Liver (tissue), 10 donors: ENCODE measurements at places on chromosomes 12 and 14.

DNA sequence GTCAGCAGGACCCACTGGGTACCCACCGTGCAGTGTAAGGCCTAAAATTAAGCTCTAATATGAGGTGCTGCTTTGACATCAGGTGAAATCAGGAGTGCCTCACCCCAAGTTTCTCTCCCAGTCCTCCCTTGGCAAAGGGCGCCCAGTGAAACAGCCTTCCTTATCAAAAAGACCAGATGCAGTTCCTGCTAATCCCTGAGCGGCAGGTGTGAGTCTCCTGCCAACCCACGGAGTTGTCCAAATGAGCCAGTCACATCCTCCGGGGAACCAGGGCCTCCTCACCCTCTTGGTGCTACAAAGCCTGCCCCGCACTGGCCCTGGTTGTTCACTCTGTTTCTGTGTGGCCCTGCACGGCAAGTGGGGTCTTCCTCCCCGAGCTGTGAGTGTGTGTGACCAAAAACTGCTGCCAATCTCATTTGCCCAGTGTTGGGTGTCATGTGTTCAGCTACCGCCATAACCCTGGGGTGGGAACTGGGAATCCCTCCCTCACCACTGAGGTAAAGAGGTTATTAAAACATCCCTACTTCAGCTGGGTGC is 20.2 kb upstream of the P2RX4 start:
- DNase-seq: peak; percentile 44

GRCh38 chr12:128811806-128812205 is 12.0 kb downstream of the SLC15A4 start:
- no peak for DNase-seq

DNA sequence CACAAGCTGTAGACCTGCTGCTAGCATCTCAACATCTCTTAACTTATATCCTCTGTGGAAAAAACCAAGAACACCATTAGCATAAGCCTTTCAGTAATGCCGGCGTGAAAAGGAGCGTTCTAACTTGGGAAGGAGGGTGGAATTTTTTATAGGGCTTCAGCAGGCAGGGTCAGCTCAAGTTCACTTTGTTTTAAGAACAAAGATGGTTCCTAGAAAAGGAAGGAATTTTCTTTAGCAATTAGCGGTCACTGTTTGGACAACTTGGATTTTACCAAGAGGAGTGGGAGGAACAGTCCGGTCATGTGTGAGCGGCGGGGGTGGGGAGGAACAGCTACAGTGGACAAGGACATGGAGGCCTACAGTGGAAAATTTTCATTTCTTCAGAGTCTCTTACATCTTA is 35.9 kb downstream of the BBS10 start:
- DNase-seq: no peak

DNA sequence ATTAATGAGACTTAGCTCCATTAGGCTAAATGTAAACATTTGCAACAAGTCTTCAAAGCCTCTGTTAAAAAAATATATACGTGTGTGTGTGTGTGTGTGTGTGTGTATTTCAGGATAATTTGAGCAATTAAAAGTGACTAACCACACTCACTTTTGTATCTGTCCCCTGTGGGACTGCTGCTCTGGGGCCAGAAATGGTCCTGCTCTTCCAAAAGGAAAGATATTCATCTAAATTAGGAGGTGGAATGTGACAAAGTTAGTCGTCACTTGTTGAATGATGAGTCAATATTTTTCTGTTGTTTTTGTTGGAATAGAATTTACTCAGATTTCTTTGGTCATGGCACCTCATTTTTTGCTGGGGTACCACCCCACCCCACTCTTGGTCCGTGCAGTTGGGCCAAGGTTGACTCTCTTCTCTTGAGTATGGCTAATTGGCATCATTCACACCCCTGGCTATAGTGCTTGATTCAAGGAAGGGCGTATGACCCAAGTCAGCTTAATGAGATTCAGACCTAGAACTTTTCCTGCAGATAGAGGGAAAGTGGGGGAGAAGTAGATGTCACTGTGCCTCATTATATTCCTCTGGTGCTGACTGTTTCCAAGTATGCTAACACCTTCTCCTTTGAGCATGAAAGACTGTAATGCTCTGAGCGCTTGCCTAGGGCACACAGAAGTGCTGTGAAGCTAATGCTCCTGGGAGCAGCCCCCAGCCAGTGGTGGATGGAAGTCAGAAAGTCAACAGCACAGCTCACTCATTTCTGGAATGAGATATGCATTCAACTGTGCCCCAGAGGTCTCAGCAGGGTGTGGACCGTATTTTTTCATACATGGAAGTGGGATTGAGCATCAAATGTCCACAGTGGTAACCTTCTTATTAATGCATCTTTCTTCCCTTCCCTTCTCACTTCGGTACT is 577.0 kb upstream of the TBX3 start:
- no peak for DNase-seq

DNA sequence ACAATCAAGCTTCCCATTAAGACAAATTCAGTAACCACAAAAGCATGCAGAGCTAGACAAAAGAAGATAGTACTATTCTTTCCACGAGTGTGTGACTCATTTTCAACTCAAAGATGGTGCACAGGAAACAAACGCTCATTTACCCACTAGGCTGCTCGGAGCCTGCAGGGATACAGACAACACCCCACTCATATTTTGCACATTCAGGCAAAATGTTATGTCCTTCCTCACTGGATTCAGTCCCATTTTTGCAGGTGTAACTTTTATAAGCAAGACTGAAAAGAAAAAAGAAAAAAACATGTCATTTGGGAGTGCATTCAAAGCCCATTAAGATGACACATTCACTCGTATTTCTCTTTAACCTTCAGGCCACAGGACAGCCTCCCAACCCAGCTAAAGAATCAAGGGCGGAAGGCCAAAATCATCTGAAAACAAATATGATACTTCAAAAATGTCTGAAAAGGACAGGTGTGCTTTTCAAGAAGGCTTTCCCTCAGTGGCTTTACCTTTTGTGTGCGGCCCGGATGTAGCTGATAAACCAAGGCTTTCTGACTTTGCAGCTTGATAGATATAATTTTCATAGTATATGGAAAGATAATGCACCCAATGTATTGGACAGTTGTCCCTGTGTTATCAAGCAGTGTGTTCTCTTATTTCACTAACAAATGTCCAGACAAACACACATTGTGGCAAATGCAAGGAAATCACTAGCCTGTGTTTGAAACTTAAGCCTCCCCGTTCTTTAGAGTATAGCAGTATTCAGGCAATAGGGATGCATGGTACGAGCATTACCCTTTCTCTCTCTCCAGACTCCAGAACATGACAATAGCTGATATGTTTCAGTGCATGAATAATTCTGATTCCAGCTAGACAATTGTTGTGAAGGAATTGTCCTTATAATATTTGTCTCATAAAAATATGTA is 147.8 kb upstream of the KRR1 start:
- DNase-seq: no peak

DNA sequence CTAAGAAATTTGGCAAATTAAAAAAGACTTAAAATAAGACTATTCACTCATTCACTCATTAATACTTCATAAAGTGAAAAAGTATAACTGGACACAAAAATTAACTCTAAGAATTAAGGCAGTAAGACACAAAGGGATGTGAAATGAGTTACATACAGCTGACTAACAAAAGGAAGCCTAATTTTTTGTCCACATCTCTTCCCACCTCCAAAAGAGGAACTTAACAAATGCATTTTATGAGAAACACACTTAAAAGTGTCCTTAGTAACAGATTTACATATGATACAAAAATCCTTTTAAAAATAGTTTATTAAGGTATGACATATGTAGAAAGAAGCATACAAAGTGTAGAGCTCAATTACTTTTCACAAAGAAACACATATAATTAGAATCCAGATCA is 88.9 kb downstream of the NUMB start:
- no peak for DNase-seq

DNA sequence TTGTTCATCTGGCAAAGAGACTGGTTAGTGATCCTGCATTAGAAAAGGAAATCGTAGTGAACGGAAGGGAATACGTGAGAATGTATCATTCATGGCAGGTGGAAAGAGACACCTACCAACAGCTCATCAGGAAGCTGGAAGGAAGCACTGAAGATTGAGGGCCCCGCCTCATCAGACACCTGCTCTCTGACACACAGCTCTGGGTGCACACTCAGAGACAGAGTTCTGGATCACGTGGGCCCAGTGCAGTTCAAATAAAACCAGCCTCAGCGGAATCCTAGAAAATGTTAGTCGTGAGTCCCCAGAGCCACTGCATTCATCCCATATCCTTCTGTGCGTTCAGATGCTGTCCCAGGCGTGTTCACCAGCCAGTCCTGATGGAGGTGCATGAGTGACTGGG is 129.7 kb downstream of the GLT1D1 start:
- no peak for DNase-seq

- no peak for DNase-seq
Measured at GRCh38 chr14:93963692-93964091, 12.7 kb downstream of the ASB2 start.

GRCh38 chr12:68264857-68265256 is 11.5 kb upstream of the IL22 start:
- DNase-seq: no peak

- DNase-seq: no peak
Measured at GRCh38 chr14:28784096-28785048, 17.8 kb downstream of the FOXG1 start.

DNA sequence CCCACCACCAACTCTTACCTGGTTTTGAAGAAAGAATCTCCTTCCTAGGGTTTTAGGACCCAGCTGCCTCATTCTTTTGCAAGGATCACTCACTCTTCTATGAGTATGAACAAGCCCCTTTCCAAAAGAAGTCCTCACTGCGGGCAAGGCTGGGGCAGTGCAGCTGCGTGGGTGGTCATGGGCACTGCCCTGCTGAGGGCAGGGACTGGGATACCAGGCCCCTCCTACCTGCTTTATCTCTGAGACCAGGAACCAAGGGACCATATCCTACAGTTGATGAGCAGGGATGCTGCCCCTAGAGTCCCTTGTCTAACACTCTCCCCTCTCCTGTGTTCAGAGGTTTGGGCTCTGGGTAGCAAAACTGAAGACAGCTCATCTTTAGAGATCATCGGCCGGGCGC is 20.5 kb downstream of the HPD start:
- no peak for DNase-seq
